ENCODE measurements at places on chromosomes 12 and 14.

GRCh38 chr14:99472937-99473336 lies 7.7 kb downstream of the SETD3 start:
- DNase-seq: no peak

DNA sequence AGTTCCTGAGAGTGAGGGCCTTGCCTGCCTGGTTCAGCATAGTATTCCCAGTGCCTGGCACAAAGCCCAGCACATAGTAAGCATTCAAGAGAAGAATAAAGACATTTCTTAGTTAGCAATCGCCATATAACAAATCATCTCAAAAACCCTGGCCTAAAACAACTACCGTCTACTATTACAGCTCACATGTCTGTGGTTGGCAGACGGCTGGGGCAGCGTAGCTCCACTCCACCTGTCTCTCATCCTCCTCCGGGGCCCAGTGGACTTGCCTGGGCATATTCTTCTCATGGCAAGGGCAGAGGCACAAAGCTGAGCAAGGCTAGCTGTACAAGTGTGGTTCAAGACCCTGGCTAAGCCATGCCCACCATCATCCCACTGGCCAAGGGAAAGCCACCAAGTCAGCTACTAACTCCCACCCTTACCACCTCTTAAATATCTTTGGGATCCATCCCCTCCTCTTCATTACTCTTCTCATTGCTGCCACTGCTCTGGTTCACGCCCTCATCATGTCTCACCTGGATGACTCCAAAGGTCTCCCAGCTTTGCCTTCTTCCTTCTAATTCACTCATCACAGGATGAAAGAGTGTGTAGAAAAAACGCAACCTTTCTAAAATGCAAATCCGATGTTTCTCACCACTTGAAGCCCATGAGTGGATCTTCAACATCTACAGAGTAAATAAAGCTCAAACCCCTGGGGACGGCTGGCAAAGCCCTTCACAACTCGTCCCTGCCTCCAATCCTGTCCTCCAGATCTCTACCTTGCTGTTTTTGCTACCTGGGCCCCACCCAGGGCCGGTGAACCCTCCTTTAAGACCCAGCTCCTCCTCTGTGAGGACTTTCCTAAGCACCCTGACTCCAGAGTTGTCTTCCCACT lies 10.4 kb downstream of the TMEM229B start:
- no peak for DNase-seq

- peak; percentile 34 for DNase-seq
These were observed 282.1 kb upstream of the GRIP1 start for GRCh38 chr12:66960704-66961690.

DNA sequence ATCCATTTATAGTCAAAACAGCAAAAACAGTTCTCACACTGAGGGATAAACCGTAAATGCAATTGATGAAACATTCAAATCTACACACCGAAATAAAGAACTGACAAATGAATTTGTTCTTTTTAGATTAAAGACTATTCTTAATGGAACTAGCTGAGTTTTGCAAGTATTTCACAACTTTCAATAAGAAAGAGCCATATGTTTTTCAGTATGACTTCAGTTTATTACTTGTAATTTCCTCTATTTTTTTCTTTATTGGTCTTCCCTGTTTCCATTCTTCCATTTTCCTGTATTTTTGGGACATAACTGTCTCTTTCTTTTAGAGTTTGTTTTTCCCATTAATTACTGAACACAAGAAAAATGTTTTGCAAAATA lies 4.3 kb downstream of the BCAT1 start:
- DNase-seq: no peak

DNA sequence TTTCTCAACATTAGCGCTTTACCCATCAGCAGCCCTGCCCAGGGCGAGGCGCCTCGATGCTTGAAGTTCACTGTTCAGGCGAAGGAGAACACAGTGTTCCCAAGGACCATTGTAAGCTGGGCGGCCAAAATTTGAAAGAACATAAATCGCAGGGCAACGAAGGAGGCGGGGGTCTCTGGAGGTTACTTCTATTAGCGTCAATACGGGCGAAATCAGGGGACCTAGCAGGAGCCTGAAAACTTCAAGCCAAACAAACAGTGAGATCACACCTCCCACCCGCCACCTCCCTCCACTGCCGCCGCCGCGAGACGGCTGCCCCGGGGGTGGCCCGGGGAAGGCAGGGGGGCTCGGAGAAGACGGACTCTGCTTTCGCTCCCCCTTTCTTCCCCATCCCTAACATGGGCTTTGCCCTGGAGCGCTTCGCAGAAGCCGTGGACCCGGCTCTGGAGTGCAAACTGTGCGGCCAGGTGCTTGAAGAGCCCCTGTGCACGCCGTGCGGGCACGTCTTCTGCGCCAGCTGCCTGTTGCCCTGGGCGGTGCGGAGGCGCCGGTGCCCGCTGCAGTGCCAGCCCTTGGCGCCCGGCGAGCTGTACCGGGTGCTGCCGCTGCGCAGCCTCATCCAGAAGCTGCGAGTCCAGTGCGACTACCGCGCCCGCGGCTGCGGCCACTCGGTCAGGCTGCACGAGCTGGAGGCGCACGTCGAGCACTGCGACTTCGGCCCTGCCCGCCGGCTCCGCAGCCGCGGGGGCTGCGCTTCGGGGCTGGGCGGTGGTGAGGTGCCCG lies at the start of gene PDZRN4:
Gene PDZRN4, plus strand, starts transcription at position 263 of the 783 bp plus-strand sequence.
- DNase-seq: peak; percentile 29

DNA sequence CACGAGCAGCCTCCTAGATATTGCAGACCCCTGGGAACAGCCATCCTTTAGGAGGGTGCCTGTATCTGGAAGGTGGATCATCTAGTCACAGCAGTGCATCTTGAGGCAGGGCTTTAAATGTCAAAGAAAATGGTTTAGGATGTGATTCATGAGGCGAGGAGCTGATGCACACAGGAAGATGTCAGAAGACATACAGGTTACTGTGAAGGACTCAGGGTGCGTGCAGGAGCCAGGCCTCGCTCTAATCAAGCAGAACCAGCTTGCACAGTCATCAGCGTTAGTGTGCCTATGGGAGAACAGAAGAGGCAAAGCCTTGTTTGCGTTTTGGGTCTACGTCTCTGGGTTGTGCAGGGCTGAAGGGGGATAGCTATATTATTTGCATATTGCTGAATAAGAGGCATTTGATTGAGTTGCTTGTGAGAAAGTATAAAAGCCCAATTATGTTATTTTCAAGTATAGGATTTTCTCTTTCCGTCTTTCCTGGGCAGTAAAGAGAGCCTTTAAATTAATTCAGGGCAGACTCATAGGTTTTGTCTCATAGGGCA lies 77.3 kb upstream of the RPH3A start:
- DNase-seq: no peak

- DNase-seq: peak; percentile 50
These were observed 471.2 kb downstream of the ATP23 start for GRCh38 chr12:58412461-58413060.

DNA sequence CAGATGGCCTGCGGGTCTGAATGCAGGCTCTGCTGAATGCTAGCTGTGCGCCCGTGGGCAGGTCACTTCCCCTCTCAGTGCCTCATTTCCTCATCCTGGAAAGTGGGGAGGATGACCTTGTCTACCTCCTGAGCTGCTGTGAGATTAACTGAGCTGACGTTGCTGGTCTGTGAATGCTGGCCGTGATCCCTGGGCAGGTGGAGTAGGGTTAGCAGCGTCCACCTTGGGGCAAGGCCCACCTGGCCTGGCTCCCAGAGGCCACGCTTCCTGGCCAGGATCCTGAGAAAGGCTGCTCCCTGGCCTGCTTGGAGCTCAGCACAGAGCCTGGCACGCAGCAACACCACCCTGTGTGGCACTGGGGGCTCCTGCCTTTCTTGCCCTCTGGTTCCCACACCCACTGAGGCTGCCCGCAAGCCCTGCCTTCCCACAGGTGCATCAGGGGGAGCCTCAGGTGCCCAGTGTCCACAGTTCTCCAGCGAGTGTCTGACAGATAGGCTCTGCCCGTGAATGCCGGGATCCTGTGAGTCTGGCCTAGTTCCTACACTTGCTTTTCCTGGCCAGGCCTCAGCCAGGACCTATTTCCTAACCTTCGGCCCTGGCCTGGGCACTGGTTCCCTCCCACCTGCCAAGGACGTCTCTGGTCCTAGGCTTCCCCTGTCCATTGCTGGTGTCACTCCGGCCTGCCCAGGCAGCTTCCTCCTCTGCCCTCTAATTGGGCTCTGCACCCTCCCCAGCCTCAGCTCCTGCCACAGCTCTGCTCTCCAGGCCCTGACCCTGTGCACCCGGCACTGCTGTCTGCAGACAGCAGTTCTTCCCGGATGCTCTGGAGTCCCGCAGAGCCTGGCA lies 37.2 kb upstream of the TDRD9 start:
- DNase-seq: no peak

GRCh38 chr12:13173012-13173932 lies 23.3 kb upstream of the EMP1 start:
- DNase-seq: peak; percentile 40

DNA sequence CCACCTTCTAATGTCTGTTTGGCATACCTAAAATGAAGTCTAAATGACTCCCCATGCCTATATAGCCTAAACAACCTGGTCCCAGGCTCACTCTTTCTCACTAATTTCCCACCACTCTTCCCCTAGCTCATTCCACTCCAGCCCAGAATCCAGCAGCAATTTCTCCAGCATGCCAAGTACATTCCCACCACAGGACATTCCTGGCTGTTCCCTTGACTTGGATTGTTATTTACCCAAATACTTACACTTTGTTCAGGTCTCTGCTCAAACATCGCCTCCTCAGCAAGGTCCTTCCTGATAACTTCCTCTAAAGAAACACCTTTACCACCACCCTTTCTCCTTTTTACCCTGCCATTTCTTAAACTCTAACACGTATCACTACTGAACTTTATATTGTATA lies 743.4 kb downstream of the RPS29 start:
- no peak for DNase-seq

- DNase-seq: no peak
These were observed 141.0 kb upstream of the ALG10B start for GRCh38 chr12:38175538-38175937.

DNA sequence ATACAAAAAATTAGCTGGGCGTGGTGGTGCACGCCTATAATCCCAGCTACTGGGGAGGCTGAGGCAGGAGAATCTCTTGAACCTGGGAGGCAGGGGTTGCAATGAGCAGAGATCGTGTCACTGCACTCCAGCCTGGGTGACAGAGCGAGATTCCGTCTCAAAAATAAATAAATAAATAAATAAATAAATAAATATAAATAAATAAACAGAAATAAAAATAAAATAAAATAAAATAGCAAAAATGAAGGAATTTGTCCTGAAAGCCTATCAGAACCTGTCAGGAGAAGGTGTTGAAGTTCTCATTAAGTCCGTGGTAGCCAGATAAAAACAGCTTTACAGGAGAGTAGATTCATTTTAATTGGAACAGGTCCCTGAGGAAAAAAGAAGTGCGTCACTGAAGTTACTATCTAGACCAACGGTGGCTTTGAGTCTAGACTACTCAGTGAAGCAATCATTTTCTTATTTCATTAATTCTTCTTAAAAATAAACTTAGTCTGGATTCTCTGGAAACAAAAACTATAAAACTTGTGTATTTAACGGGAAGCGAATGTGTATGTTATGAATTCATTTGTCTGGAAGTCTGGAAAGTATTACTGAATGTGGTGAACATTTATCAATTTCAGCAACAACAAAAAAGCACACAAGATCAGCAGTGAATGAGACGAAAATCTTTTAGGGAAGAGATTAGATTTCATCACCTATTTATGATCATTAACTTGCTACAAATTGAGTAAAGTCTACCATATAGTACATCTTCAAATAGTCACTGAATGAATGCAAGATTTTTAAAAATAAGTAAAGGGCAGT lies 248.5 kb upstream of the PDE3A start:
- DNase-seq: no peak

DNA sequence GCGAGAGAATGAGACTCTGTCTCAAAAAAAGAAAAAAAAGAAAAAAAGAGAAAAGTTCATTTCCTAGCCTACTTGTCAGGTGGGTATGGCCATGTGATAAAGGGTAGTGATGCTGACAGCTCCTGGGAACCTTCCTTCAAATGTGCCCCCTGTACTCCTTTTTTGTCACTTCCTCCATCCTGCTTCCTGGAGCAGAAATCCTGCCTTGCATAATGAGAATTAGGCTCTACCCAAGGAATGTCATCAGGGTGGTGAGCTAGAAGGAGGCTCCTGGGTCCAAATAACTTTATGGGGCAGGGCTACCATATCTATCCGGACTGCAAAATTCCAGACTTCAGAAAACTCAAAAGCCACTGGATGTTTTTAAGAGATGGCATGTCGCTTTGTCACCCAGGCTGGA lies 27.8 kb upstream of the FBXO34 start:
- no peak for DNase-seq

DNA sequence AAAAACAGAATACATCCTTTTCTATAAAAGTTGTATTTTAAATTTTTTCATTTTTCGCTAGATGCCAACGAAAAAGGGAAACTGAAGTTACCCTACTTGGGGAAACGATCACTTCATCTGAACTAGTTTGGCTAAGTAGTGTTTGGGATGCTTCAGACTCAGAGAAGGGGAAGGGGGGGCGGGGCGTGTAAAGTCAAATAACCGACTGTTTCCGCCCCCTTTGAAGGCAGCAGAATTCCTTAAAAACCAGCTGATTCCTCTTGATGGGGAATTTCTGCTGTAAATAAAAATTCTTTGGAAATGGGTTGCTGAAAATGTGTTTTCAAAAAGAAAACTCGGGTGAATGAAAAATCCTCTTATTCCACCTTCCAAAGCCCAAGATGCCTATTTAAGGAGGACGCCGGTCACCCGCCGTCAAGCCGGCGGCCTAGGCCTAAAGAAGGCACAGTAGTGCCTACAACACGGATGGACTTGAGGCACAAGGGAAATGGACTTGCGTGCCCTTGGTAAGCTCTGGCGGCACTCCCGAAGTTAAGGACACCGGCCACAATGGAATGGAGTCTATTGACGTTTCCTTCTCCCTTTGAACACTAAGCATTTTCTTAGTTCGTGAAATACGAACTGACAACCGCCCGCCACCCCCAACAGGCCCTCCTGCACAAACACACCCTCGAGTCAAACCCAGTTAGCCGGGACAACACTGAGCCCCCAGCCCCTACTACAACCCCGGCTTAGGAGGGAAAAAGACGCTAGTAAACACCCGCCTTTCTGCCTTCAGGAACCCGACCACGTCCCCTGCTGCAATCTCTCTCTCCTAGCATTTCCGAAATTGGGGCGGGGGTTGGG lies 1.9 kb downstream of the ATXN2 start:
- peak; percentile 71 for DNase-seq

DNA sequence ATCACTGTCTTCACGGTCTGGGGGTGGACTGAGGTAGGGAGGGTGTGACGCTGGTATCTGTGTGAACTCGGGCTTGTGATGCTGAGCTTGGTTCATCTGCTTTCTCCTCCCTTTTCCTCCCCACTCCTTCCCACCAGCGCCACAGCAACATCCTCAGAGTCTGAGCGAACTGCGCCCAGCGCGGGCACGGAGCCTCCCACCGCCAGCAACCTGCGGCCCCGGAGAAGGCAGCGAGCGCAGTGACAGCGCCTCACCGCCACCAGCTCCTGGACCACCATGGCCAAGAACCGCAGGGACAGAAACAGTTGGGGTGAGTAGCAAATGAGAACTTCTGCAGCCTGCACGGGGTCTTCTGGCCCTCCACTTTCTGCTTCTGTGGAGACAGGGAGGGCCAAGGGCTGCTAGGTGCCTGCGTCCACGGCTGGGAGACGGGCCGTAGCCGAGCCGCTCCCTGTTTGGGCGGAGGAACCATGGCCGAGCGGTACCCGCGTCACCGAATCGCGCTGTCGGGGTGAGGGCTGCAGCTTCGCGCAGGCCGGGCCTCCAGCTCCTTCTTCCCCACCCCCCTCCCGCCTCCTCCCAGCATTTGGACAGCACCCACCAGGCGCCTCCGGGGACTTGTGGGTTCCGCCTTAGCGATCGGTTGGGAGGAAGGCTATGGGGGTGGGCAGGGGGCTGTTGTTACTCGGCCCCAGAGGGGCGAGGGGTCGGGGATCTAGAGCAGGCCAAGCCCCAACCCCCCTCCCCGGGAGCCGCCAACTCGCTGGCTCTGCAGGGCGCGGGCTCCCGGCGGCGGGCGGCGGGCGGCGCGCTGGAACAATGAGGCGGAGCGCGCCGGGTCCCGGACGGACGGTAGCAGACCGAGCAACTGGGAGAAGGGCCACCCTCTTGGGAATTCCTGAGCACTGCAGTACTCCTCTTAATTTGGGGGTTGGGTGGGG lies at the start of gene ATL1:
Gene ATL1, plus strand, starts transcription at position 156 of the 941 bp plus-strand sequence. Its CDS starts 121 bp downstream, at position 277.
- peak; percentile 83 for DNase-seq
